T-helper 2 cell (primary cell): ENCODE measurements at places on chromosomes 16 and 17.

GRCh38 chr17:50154604-50155003 is 4.1 kb upstream of the PPP1R9B start:
- DNase-seq, result no peak

- peak; percentile 55 for DNase-seq
These were observed 132.7 kb downstream of the CCDC182 start for GRCh38 chr17:57612202-57613071.

DNA sequence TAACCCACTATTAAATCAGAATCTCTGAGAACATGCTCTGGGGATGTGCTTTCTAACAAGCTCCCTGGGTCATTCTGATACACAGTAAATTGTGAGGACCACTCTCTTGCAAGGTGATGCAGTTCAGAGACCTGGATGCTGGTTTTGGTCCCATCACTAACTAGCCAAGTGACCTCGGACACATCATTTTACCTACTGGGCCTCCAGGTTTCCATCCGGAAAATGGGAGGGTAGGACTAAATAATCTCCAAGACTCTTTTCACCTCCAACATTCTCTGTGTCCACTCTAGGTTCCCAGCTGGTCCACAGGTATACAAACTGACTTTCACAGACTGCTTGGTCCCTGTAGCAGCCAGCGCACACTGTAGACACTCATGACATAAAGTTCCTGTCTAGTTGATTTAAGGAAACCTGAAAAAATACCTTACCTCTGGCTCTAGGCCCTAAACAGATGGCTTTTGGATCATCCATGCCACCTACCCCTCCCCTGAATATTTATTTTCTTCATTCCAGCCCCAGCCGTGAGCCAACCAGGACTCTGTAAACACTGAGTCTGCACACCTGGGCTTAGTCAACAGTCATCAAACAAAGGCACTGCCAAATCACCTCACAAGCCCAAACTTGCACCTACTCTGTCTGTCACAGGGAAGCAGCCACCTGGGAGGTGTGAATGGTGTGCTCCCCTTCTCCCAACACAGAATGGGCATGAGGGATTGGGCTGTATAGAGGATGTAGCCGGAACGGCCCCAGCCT is 51.3 kb upstream of the MRPS23 start:
- no peak for DNase-seq

- DNase-seq, result no peak
These were observed 107.6 kb downstream of the TTC19 start for GRCh38 chr17:16107165-16107770.

GRCh38 chr17:1481736-1482135 is 10.8 kb downstream of the MYO1C start:
- no peak for DNase-seq

DNA sequence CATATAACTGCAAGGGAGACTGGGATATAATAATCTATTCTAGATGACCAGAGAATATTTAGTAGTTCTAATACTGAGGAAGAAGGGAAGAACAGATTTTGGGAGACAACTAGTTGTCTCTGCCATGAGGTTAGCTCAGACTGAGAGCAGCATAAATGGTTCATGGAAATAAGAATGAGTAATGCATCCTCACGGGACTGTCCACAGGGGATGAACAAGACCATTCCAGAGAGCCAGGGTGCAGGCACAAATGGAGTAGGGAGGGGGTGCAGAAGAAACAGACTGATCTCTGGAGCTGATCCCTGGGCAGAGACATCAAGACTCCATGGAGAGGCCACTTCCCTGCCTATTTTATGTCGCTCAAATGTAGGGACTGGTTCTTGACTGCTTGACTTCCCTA is 30.4 kb downstream of the NLRC5 start:
- no peak for DNase-seq

DNA sequence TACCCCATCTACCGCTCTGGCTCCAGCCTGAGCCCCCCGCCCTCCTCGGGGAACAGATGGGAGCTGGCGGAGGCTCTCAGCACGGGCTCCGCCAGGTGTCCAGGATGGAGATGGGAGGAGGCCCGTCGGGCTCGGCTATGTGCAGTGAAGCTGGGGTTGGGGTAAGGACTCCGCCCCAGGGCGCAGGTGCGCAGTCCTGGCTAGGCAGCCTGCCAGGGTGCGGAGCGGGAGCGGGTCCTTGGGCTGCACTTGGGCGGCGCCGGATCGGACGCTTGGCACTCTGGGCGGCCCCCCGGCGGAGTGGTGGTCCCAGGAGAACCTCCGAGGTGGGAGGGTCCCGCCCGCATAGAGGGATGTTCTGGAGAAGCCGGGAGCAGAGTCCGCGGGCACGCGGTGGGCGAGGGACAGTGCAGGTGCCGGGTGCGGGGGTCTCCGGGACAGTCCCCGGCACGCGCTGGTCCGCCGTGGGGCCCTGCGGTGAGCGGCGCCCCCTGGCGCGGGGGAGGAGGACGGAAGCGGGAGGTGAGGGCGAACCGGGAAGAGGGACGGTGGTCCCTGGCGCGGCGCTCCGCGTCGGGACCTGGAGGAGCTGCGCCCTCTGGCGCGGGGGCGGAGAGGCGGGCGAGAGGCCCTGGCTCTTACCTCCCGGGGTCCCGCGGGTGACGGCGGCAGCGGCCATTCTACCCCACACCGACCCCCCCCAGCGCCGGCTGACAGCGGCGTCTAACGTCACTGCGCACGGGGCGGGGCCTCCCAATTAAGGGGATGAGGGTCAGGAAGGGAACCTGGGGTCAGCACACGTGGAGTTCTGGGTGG is at the start of gene CAMTA2:
Gene CAMTA2 (minus strand): TSS at position 725 of the 816 bp plus-strand sequence. CDS start 1,453 bp downstream, outside the sequence.
- peak; percentile 86 for DNase-seq

DNA sequence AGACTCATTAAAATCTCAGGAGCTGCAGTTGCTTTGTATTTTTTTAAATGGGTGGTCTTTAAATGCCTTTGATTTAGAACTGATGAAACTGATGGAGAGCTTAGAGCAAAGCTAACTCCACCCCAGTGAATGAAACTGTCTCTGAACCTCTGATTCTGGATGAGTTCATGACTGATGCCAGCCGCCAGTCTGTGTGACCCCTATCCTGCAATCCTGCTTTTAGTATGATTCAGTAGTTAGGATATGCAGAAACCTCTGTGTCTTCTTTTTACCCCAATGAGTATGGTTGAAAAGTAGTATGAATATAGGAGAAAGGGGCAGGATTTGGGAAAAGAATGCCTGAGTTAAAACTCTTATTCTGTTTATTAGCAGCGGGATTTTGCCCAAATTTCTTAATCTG is 12.3 kb upstream of the SALL1 start:
- no peak for DNase-seq

DNA sequence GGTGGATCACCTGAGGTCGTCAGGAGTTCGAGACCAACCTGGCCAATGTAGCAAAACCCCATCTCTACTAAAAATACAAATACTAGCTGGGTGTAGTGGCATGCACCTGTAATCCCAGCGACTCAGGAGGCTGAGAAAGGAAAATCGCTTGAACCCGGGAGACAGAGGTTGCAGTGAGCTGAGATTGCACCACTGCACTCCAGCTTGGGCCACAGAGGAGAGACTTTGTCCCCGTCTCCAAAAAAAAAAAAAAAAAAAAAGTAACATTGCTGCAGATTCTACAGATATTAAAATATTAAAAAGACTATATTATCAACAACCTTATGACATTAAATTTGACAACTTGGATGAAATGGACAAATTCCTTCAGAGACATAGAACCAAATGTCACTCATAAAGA is 25.7 kb downstream of the MBTD1 start:
- no peak for DNase-seq

DNA sequence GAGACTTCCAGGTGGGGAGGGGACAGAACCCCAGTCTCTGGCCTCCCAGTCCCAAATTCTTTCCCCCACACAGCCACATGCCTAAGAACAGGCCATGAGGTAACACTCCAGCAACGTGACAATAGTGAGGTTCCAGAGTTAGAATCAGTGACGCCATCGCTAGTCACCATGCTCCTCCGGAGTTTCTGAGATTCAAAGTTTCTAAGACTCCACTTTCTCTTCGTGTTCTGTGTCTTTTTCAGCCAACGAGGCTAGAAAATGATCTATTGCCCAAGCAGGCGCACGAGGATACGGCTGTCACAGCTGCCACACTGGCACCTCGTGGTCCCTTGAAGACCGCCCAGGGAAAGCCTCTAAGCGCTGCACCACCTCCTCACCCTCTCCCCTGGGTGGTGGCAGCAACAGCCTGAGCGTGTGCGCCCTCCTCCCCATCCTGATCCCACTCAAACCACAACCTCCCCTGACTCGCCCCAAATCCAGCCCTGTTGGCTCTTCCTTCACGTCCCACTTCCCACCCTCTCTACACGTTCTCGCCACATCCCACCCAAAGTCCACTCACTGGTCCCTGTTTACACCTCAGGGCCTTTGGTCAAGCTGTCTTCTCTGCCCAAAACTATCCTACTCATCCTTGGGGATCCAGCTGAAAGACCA is 1.0 kb downstream of the MCRIP1 start:
- peak; percentile 29 for DNase-seq

GRCh38 chr17:8481089-8481488 is 45.4 kb downstream of the NDEL1 start:
- no peak for DNase-seq

GRCh38 chr17:46737326-46737725 is 81.2 kb downstream of the WNT3 start:
- DNase-seq, result no peak

DNA sequence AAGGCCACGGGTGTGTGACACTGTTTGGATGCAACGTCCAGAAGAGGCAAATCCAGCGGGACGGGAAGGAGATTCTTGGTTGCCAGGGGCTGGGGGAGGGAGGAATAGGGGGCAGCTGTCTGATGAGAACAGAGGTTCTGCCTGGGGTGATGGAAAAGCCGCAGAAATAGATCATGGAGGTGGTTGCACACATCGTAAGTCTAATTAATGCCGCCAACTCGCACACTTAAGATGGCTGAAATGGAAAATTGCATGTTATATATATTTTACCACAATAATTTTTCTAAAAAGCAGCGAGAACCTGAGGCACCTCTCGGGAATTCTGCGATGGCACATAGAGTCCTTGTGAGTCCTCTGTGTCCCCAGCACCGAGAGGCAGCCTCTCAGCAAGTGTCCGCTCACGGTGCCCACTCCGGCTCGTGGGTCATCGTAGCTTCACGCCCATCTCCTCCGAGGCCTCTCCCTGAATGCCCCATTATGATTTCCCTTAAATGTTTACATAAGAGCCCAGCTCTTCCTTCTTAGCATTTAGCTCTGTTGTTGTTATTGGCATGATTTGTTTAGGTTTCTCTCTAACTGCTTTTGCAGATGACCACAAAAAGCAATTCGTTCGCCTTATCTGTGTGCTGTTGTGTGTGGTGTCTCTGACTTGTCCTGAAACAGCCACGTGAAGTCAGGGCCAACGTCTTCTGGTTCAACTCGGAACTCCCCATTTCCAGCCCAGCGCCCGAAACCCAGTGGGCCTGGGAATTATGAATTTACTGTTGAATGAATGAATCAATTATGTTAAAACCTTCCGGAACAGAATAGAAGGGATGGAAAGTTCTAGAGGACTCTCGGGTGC is 7.7 kb downstream of the WFDC1 start:
- DNase-seq, result no peak

GRCh38 chr16:85755929-85756768 is 5.3 kb upstream of the C16orf74 start:
- DNase-seq, result no peak

- DNase-seq, result no peak
These were observed 3.1 kb downstream of the PLCG2 start for GRCh38 chr16:81782236-81782635.

DNA sequence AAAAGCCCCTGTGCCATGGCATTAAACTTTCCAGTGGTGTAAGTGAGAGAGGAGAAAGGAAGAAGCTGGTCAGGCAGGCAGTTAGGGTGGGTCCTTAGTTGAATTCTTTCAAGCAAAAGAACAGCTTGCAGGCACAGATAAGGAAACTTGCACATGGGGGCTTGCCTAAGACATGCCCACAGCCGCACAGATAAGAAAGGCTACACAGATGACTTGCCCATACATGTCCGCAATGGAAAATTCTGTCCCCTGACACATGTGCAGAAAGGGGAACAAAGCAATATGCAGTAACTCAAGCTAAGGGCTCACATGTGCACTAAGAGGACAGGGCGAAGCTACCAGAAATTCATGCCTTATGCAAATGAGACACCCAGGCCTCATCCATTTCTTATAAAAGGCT is 69.9 kb downstream of the GSG1L start:
- no peak for DNase-seq

DNA sequence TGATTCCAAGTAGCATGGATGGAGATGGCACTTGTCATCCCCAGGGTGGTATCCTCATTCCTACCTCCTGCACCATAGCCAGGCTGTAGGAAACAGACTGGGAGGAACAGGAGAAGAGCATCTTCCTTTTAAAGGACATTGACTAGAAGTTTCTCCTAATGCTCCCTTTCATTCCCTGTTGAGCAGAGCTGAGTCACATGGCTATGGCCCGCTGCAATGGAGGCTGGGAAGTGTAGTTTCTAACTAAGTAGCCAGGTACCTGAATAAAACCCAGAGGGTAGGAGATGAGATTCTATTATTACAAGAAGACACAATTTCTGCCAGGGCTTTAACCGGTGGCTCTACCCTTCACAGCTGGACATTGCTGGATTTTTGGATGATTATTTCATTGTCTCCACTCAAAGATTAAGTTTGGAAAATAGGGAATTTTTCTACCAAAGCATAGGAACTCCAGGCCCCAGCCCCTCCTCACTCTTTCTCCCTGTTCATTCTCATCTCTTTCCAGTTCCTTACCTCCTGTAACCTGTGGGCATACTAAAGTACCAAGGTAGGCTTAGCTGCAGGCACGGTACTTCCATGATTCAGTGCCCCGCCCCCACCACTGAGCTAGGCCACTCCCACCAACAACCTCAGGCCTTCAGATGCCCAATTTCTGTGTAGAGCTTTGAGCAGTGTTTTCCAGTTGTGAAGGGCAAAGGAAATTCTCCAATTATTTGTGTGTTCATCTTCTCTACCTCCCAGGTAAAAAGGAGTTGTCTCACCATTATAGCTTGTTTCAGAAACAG is 378.3 kb downstream of the CDH13 start:
- no peak for DNase-seq

DNA sequence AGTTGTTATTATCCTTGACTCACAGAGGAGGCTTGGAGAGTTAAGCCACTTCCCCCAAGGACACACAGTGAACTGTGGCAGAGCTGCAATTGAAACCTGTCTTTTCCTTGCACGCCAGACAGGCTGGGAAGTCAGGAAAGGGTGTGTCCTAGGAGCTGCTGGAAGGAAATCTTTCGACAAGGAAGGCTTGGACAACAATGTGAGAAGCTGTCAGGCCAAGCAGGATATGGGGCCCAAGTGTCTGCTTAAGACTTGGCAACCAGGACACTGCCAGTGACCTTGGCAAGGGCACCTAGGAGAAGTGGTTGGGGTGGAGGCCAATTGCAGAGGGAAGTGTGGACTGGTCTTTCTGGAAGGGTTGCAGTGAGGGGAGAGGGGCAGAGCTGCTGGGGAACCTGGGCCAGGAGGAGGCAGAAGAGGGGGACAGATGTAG is 2.1 kb upstream of the CAMKK1 start:
- DNase-seq, result no peak

DNA sequence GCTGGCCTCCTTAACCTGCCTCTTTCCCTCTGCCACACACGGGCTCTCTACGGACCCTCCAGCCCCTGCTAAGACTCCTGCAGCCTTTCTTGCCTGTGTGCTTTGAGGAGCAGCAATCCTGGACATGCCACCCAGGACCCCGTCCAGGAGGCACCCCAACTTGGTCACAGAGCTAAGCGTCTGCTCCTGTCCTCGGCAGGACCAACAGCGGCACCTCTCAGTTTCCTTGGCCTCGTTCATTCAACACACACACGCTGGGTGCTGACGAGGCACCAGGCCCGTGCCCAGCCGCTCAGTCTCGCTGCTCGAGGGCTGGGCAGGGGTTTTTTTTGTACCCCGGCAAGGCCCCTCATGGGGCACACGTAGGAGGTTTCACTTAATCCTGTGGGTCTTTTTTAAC is 15.2 kb downstream of the RPH3AL start:
- DNase-seq, result no peak

- peak; percentile 58 for DNase-seq
These were observed 580 bp downstream of the TANC2 start for GRCh38 chr17:62966426-62967204.

- DNase-seq, result no peak
These were observed 267.2 kb downstream of the TMEM114 start for GRCh38 chr16:8323153-8323552.
